Activated T-cell treated with anti-CD3 and anti-CD28 coated beads for 24 hours (primary cell): ENCODE measurements at places on chromosomes 7 and 10.

DNA sequence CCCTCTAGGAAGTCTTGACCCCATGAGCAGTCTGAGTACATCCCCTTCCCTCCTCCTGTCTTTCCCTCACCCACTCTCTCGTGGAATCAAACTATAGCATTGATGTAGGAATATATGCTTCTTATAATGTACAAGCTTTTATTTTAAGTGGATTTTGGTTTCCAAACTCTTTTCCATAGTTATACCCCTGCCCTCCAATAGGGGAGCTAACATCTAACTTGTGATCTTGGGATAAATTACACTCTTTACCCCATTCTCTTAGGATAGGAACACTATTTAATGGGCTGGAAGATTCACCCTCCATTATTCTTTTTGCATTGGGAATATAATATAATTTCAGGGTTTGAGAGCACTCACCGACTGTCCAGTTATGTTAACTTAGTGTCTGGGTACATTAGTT, 465.9 kb downstream of the GATA3 start:
- DNase-seq, result no peak

DNA sequence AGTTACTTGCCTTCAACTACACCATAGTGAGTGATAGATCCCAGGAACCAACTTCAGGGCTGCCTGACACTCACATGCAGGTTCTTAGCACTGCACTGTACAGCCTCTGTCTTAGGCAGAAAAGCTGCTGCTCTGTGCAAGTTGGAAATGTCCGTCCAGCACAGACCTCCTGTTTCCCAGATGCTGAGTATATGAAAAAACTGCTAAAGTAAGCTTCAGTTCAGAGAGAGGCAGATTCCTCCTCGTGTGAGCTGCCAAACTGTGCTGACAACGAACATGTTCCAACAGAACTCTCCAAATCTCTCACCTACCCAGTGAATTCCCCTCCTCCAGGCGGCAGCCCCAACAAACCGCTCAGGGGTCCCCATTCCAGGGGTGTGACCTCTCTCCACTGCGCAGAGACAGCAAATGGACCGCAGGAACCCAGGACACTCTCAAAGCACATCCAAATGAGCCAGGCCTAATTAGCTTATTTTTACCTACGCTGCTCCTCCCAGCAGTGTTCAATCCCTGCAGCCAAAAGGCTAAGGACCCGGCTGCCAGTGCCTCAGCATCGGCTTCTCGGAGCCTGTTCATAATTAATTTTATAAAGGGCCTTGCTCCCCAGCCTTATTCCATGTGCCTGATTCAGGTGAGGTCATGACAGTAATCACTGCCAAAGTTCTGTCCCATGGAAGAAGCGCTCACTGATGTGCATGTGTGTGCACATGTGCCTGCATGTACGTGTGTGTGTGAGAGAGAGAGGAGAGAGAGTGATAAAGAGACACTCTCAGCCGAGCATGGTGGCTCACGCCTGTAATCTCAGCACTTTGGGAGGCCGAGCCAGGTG, 159.5 kb upstream of the AUTS2 start:
- no peak for DNase-seq

DNA sequence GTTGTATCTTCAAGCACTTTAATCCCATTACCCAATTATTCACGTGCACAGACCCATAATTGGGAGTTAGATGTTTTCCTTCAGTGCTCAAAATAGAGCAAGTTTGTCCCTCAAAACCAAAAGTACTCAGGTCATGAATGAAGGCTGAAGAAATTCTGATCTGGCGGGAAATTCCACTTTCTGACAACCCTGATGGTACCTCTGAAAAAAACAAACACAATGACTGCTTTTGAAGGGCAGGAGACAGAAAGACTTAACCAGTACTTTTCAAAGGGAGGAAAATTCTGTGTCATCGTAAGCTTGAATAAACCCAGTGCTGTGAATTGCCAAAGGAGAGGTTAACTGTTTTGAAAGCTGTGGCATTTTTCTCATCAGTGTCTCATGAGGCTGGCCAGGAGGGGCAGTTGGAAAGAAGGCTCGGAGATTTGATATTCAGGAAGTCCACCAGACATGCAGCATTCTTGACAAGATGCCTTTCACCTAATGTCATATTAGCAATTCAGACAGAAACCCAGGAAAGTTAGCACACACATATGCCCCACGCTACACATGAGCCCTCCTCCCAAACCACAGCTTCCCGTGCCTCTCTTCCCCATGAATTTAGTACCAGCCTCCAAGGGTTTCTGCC, 347.0 kb downstream of the KCNMA1 start:
- no peak for DNase-seq

DNA sequence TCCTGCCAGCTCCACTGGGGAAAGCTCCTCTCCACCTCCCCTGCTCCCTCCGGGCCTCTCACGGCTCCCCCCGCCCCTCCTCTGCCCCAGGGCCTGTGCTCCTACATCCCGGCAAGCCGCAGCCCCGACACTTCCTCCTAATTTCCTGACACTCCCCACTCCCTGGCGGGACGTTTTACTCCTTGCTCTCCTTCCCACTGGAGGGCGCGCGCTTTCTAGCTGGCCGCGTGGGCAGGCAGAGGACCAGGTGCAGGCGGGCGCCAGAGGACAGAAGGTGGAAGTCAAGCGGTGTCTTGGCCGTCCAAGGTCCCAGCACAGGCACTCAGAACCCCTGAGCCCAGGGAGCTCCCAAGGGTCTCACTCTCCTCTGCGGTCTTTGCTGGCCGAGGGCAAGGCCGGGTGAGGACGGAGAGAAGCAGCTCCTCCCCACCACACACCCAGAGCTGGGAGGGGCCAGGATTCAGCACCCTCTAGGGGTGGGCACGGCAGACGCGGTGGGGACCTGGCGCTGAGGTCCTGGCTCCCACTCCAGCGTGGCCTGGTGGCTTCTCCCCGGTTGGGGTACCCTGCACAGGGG, 19.1 kb downstream of the ADAM8 start:
- DNase-seq, result no peak

- no peak for DNase-seq
Measured at GRCh38 chr10:131920151-131920550, 19.3 kb downstream of the PPP2R2D start.

DNA sequence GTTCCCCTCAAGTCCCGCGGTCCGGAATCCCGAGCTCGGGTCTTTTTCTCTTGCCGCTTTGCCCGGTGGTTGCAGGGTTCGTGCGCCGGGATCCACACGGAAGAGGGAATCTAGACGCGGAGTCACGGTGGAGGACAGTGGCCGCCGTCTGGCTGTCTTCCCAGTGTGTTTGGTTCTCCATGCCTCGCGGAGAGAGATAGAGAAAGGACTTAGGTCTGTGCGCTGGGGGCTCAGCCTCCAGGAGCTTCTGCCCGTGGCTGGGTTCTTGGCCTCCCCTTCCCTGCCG, 1.6 kb downstream of the FFAR4 start:
- DNase-seq, result no peak

DNA sequence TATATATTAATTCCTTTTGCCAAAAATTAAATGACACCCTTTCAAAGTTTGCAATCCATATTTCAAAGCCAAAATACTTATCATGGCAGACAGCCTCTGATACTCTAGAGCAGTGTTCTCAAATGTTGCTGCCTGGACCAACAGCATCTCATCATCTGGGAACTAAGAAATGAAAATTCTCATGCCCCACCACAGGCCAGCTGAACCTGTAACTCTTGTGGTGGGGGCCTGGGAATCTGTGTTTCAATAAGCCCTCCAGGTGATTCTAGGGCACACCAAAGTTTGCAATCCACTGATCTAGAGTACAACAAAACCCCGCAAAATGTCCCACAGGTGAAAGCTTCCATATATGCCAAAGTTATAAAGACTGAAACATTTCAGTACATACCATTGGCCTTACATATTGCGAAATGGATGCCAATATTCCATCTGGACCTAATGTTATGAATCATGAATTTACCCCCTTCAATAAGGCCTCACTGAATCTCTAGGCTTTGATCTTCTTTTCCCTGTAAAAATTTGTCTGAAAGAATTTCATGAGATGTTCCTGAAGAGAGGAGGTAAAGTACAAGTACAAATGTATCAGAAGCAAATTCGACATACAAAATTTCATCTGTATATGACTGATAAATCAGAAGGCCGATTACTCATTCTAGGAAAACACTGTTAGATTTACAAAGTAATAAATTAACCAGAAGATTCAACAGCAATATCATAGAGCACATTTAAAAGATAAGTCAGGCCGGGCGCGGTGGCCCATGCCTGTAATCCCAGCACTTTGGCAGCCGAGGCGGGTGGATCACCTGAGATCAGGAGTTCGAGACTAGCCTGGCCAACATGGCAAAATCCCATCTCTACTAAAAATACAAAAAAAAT, 25.3 kb upstream of the EPC1 start:
- no peak for DNase-seq

- DNase-seq, result no peak
Measured at GRCh38 chr7:1638215-1638661, 31.8 kb upstream of the ELFN1 start.

DNA sequence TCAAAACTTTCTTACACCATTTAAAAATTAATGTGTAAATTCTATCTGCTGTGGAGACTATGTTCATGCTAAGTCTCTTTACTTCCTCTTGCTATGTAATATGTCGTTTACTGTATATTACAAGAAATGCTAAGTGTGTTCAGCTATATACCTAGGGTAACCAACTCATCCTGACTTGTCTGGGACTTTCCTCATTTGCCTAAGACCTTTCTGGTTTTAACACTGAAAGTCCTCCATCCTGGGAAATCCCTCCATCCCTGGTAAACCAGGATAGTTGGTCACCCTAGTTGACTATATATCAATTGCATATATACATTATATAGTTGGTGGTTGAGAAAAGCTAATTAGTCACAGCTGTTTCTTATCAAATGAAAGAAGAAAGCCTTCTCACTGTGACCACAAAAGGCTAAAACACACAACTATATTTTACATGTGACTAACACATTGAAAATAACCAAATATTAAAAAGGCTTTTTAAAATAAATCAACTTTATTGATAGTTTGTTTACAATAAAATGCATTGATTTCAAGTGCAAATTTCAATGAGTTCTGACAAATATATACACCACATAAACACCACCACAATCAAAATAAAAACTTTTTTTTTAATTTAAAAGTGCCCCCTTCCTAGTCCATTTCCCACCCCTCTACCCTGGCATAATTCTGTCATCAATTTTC, 167.7 kb upstream of the INHBA start:
- DNase-seq, result no peak

DNA sequence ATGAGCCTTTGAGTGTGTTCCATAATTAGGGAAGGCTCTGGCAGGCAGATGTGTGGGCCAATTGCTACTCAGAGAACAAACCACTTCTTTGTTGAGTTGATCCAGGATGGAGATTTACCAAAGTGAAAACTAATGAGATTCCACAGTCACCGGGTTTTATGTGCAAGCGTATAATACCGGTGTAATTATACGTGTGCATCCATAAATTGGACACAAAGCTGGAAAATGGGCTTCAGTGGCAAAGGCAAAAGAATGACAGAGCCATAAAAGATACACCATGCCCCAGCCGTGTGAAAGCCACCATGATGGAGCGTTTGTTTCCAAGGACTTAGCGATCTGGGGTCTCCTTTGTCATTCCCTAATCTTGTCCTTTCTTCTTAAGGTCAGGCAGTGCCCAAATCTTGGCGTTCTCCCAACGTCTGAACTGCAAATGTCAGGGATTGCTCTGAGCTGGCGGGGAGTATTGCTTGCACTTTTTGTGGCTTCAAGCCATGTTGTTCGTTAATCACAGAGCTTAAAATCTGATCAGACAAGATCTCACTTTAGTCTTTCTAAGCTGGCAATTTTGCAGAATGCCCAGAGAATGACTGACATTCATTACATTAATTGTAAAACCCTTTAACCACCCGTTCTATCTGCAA, 70.1 kb downstream of the NPTX2 start:
- no peak for DNase-seq

DNA sequence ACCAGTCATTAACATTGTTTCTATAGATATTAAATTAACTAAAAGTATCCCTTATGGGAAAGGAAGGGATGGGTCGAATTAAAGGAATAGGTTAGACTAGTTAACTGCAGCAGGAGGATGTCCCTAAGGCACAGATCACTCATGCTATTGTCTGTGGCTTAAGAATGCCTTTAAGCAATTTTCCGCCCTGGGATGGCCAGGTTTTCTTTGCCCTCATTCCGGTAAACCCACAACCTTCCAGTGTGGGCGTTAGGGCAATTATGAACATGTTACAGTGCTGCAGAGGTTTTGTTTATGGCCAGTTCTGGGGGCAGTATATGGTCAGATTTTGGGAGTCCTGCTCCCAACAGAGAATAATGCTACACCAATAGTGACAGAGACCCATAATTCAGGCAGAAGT, 139.3 kb upstream of the CDK13 start:
- no peak for DNase-seq

DNA sequence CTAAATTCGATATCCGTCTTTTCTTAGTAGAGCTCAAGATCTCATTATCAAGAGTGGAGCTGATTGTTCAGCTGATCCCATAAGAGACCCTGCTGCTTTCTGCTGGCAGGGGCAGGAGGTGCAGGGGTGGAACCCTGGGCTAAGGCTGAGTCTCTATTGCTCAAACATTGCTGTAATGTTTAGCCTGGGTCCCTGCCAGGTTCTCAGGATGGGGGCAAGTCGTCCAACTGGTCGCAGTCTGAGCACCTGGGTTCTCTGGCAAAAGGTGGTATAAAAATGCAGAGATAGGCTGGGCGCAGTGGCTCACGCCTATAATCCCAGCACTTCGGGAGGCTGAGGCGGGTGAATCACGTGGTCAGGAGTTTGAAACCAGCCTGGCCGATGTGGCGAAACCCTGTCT, 62.0 kb upstream of the NRBF2 start:
- no peak for DNase-seq

DNA sequence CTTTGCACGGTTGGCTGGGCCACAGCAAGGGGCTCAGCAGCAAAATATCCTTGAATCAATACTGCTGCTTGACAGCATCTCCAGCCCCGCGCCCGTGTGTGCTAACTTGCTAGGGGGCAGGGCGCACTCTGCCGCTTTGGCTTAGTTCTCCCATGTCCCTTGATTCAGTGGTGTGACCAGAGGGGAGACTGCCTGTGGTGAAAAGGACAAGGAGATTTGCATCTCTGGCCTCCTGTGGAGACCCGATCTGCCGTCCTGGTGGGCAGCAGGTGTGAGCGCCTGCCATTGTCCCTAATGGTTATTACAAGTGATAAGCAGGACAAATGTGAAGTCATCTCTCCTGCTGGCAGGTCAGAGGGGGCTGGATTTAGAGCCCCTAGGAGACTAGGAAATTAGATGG, 500.2 kb upstream of the GALNT17 start:
- no peak for DNase-seq

GRCh38 chr7:33874943-33875342, 30.4 kb upstream of the BMPER start:
- DNase-seq, result no peak

DNA sequence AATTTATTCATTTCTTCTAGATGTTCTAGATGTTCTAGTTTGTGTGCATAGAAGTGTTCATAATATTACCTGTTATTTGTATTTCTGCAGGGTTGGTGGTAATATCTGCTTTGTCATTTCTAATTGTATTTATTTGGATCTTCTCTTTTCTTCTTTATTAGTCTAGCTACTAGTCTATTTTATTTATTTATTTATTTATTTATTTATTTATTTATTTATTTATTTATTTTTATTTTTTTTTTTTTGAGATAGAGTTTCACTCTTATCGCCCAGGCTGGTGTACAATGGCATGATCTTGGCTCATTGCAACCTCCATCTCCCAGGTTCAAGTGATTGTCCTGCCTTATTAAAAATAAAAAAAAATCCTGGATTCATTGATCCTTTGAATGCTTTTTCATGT, 114.8 kb upstream of the THSD7A start:
- DNase-seq, result no peak
